ENCODE measurements at places on chromosomes 2 and 18.

DNA sequence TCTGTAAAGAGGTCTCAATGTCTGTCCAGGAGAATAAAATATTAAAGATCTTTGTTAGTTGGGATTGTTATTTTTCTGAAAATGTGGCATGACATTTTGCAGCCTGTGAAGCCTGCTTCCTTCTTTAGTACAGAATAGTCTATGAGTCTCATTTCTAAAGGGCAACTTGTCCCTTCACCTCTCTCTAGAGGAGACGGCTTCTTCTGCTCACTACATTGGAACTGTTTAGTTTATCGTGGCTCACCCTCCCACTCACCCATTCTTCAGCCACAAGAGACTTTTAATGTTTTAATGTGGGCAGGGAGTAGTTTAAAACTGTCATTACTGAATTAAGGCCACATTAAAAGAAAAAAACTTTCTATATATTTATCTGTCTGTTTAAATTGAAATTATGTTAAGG lies 161.0 kb downstream of the BARD1 start:
- no peak for DNase-seq

GRCh38 chr2:3044587-3045317 lies 332.9 kb downstream of the EIPR1 start:
- DNase-seq: no peak

DNA sequence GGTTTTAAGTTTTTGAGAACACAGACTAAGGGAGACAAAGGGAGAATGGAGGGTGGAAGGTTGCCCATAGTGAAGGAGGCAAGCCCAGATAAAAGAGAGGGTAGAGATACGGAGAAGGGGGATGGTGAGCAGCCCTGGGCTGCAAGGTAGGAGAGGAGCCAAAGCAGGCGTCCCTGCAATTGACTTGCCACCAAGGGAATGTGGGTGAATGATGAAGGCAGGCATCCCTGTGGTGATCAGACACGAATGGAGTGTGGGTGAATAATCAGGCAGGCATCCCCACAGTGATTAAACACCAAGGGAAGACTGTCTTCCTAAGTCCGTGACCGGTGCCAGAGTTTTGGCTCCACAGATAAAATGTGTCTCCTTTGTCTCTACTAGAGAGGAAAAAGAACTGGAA lies 16.5 kb upstream of the ALPK2 start:
- no peak for DNase-seq

- DNase-seq: no peak
These were observed 113.3 kb upstream of the DNMT3A start for GRCh38 chr2:25454824-25455611.

- DNase-seq: no peak
These were observed 27.5 kb downstream of the INPP4A start for GRCh38 chr2:98472132-98472650.

DNA sequence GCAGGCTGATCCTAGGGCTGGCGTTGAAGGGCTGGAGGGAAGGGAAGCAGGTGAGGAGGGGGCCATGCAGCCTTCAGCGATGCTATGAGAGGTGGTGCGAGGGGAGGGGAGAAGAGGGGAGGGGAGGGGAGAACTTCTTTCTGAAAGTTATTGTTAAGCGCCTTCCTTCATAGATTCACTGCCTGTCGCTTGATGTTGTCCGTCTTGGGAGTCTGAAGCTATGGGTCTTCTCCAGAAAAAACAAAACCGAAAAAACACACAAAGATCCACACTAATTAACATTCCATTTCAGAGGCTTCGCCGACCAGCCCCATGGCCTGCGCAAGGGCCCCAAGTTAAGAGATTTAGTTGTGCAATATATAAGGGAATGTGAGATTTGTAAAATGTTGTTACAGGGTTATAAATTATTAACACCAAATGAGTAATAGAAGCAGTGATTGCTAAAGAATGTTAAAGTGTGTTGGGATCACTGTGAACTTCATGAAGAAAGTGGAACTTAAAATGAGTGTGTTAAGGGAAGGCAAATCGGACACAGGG lies 758 bp downstream of the CFAP221 start:
- DNase-seq: no peak

- DNase-seq: no peak
These were observed 788.4 kb upstream of the SOX11 start for GRCh38 chr2:4903656-4904348.

GRCh38 chr18:42446195-42446594 lies 491.2 kb downstream of the PIK3C3 start:
- no peak for DNase-seq

DNA sequence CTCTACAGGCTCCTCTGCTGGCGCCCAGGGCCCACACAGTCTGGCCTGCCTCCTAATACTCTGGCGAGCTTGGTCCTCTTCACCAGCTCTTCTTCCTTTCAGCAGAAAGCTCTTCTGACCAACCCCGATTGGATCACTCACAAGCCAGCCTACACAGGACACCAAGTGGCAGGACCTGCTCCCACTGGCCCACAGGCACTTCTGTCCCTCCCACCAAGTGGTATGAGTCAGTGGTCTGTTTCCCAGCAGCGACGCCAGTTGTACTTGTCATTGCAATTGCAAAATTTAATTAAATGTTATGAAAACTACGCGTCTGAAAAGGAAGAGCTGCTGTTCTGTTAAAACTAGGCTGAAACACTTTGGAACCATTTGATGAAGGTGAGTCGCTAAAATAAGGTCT lies 46.7 kb downstream of the NDUFA10 start:
- no peak for DNase-seq

DNA sequence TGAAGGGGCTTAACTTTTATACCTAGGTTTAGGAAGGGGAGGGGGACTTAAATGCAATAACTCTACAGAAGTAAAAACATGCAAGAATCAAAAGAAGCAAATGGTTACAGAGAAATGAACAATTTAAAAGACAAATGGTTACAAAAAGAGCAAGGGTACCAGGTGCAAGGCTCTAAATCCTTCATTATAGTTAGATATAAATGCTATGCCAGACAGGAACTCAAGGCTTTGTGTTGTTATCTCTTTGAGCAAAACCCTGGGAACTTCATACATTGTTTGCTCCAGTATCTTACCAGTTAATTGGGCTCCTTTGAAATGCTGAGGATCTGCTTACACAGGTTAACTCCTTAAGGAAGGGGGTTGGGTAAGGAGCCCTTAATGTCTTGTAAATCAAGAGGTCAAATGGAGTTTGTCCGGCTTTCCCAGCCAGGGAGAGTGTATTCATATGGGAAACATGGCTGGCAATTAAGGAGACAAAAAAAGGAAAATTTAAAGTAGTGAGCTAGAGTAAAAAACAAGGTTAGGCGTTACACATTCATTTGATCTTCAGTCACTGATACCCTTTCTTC lies 347.5 kb downstream of the CELF4 start:
- DNase-seq: no peak

- no peak for DNase-seq
These were observed 5.2 kb downstream of the SULT1C2 start for GRCh38 chr2:108293850-108294249.

DNA sequence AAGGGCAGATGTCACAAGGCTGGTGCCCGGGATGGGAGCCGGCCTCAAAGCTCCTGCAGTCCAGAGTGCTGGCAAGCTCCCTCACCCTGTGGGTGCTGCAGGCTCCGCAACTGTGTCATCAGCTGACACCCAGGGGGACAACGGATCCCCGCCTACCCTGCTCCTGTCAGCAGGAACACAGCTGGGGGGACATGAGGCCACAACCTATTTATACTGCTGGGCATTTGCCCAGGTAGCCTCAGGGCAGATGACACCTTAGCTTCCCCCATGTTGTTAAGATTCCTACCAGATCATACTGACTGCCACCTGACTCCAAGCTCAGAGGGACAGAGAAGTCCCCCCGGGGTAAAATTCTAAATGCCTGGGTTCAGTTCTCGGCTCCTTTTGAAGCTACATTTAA lies 1.2 kb downstream of the ANKRD23 start:
- no peak for DNase-seq

GRCh38 chr2:2826621-2827020 lies 495.5 kb upstream of the MYT1L start:
- no peak for DNase-seq

- DNase-seq: no peak
These were observed 19.6 kb downstream of the LDAH start for GRCh38 chr2:20803226-20803682.

DNA sequence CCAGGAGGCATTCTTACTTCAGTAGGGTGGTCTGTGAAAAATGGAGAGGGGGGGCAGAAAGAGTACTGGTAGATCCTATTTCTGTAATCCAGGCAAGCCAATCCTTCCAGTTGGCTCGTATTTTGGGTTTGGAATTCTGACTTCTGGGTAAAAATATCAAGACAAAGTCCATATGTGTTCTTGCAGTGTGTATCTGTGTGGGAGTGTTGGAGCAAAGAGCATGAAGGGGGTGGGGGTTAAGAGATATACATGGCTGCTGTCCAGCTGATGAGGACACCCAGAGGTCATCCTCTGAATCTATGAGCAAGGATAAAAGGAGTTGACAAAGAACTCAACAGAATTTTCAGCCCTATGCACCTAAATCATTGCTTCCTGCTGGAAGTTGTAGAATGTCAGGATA lies 375.8 kb upstream of the PIK3C3 start:
- DNase-seq: no peak

GRCh38 chr2:181077128-181077709 lies 96.8 kb downstream of the UBE2E3 start:
- DNase-seq: peak; percentile 17

DNA sequence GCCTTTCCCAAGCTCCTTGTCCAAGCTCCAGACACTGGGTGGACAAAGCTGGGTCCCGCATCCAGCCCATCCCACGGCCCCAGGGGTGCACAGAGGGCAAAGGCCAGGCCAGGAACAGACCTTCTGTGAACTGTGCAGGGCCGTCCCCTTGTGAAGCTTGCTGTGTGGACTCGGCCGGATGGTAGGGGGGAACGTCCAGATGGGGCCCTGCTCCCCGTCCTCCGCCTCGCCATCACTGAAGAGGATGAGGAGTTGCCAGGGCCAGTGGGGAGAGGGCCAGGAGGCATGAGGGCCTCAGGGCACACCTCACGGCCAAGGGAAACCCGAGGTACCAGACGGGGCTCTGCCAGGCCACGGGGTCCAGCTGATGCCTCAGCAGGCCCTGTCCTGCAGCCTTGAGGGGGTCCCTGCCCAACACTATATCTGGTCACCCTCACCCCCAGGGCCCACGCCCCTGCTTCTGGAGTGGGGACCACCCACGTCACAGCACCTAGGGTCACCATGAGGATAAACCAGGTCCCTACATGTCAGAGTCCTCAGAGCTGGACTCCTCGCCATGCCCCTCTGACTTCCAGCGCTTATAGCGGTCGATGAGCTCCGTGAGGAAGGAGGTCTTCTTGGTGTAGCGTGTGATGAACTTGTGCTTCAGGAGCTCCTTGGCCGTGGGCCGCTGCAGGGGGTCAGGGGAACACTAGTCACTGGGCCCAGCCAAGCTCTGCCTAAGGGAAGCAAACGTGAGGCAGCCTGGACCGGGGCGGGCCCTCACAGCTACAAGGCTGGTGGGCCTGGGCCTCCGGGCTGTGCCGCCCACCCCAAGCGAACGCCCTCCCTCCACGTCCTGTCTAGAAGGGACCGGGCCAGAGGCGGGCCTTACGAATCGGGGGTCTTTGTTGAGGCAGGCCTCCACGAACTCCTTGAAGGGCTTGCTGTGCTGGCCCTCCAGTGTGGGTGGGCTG lies 10.0 kb downstream of the STK25 start:
- no peak for DNase-seq

GRCh38 chr2:216690853-216691741 lies 4.3 kb downstream of the IGFBP5 start:
- DNase-seq: peak; percentile 71

GRCh38 chr2:44671916-44672315 lies 269.6 kb upstream of the SIX3 start:
- no peak for DNase-seq

- no peak for DNase-seq
These were observed 112.8 kb upstream of the RASGRP3 start for GRCh38 chr2:33363325-33364298.

DNA sequence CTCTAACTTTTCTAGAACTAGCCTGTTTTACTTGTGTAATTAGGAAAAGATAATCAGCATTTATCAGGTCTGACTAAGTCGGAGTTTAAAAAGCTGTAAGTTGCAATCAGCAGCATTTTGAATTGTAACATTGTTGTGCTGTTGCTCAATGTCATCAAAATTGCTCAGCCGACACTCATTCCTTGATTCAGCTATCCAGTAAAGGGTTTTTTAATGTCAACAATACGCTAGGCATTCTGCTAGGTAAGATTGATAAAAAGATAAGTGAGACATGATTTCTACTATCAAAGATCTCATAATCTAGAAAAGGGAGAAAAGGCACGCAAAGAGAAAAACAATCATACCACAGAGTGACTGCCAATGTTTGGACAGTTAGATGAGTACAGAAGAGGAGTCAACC lies 327.1 kb upstream of the CDH2 start:
- no peak for DNase-seq

- DNase-seq: no peak
These were observed 36.4 kb downstream of the PXDN start for GRCh38 chr2:1707771-1708418.

DNA sequence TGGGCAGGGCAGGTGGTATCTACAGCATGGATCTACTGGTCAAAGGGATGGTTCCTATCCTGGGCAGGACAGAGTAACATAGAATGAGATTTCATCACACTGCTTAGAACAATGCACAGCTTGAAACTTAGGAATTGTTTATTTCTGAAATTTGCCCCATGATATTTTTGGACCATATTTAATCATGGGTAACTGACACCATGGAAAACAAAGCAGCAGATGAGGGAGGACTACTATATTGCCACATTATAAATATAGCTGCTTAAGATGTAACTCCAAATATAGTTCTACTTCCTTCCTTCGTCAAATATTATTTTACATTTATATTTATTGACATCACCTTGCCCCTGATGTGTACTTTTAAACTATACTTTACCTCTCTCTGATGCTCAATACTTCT lies 254.7 kb downstream of the PTPRM start:
- no peak for DNase-seq

DNA sequence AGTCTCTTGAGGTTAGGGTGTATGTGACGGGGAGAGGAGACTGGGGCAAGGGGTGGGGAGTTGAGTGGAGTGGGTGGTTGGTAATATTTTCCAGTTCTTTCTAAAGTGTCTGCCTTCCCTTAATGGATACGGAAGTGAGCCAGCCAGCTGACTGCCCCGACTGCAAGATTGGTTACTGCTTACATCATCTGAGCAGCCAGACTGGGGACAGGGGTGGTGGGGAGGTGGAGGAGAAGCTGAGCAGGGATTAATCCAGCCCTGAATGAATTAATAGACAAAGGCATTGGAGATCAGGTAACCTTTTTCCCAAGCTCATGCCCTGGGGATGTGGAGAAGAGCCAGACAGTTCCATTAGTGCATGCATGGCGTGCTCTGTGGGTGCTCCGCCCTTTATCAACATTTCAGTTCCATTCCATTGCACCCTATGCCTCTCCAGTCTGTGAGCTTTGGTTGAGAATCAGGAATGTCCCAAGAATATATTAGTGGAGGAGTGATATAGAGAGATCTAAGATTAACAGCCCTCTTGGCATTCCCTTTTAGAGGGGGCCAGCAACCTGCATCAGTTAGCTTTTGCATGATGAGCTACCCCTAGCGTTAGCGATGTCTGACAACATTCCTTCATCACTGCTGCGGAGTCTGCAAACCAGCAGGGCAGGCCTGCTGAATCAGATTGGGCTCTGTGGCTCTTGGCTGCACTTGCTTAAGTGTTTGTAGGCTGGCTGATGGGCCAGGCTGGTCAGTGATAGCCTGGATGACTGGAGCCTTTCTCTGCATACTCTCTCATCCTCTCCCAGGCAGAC lies 67.4 kb downstream of the TNP1 start:
- no peak for DNase-seq
